ENCODE measurements at places on chromosomes 3 and 15.

DNA sequence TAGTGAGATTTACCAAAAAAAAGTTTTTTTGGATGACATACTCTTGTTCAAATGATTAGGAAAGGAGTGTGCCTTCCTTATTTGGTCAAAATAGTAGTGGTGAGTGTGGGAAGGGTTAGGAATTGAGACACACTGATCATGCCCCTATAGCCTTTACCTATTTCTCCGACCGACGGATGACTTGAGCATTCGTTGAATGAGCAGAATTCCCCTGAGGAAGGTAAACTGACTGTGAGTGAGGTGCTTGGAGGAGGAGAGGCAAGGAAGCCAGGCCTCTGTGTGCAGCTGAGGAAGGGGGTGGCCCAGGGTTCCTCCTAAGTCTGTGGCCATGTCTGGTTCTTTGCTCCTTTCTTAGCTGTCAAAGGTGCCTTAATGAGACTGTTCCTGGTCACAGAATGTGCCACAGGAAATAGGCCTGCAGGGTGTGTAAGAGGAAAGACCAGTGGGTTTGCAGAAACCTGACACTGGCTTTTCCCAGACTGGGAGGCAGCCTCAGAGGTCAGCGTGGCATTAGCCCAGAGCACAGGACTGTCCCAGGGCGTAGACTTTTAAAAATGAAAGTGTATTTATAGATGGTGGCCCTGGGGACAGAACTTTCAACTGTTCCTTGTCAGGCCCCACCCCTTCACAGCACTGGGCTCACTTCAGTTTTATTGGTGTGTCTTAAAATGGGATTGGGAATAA is 307.7 kb upstream of the C2CD4B start:
- no peak for DNase-seq

- DNase-seq: no peak
Observed at GRCh38 chr15:48373821-48374451, 42.7 kb downstream of the DUT start.

DNA sequence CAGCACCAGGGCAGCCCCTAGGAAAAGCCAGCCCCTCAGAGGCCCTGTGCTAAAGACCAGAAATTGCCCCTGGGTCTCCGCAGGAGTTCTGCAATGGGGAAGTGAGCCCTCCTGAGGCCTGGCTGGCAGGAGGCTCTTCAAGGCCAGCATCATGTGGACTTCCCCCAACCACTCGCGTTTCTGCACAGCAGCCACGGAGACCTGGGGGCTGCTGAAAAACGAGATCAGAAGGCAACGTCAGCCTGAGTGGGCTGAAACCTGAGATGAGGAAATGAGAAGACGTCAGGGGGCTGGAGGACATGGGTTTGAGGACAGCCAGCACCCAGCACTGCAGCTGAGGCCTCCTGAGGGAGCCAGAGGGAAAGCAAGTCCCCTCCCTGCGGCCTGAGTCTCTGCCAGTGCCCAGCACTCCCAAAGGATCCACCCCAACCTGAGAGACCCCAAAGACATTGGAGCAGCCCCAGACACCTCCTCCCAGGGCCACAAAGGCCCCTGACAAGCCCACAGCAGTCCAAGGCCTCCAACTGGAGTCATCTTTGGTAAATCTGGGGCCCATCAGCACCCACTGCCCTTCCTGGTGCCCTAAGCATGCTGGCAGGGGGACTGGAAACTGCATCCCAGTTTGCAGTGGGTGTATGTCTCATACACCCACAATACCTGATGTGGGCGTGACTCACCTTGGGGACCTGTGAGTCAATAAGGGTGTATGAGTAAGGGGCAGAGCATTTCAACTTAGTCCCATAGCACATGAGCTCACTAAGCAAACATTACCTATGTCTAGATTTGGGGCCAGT is 29.2 kb upstream of the CYP11A1 start:
- peak; percentile 59 for DNase-seq

DNA sequence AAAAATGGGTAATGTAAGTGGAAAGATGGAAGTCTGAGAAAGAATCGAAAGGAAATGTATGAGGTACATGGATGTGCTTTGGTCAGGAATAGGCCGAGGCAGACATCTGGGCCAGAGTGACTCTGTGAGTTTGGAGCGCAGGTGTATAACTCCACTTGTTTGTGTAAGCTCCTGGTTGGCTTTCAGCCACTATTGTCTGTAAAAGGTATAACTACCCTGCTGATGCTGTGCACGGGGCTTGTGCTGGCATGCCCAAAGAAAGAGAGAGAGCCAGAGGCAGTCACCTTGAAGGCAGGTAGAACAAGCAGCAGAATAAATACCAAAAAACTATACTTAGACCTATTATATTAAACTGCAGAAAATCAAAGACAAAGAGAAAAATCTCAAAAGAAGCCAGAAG is 32.7 kb upstream of the CD96 start:
- DNase-seq: no peak

DNA sequence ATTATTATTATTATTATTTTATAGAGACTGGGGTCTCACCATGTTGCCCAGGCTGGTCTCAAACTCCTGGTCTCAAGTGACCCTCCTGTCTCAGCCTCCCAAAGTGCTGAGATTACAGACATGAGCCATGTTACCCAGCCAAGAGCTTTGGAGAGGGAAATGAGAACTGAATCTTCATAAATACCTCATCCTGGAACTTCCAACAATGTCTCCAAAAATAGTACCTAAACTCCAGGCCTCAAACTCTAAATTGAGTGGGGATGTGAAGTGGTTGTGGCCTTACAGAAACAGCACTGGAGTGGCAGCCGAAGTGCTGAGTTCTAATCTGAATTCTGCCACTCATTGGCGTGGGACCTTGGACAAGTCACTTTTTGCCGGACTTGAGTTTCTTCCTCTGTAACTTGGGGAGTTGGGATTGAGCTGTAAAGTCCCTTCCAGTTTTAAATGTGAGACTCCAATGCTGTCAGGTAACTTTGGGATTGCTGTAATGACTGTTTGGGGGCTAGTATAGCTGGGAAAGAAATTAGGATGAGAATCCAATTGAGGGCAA is 10.0 kb upstream of the SRP14 start:
- no peak for DNase-seq

GRCh38 chr3:189267981-189268613 is 96.3 kb downstream of the TPRG1 start:
- DNase-seq: no peak

- no peak for DNase-seq
Observed at GRCh38 chr3:129827765-129828164, 65.7 kb downstream of the TMCC1 start.

GRCh38 chr3:173238091-173238490 is 97.1 kb upstream of the SPATA16 start:
- DNase-seq: no peak

DNA sequence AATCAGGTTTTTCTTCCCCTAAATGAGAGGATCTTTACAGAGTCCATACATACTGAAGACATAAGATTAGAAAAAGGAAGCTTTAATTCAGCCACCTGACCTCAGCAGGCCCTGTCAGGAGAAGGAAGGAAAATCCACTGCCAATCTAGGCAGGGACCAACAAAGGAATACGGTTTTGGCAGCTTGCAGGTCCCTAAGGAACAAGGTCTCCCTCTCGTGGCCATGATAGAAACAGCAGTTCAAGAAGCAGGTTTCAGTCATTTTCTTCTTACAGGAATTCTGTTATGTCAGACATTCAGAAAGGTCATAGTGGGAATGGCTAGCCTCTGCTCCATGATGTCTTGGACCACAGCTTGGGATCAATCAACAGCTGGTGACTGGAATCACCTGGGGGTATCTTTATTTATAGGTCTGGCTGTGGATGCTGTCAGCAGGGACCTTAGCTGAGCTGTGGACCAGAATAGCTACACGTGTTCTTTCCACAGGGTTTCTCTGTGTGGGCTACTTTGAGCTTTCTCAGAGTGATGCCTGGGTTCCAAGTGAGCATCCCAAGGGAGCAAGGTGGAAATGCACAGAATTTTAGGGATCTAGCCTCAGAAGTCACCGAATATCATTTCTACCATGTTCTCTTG is 9.4 kb upstream of the CMSS1 start:
- DNase-seq: no peak

- no peak for DNase-seq
Observed at GRCh38 chr3:186361246-186361761, 730 bp downstream of the DGKG start.

DNA sequence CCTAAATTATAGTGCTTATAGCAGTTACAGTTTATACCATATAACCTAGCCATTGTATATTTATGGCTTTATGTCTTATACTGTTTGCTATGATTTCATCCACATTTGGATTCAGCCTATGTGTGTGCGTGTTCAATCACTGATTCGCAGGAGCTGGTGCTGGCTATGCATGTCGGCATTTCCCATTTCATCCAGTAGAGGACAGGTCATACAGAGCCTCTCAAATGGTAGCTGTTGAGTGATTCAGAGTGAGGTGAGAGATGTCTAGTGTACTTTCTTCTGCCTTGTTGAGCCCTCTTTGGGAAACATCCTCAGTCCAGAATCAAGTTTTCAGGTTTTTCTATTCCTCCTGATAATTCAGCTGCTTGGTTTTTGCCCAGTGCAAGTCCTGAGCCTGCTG is 76.1 kb downstream of the FRMD4B start:
- no peak for DNase-seq

DNA sequence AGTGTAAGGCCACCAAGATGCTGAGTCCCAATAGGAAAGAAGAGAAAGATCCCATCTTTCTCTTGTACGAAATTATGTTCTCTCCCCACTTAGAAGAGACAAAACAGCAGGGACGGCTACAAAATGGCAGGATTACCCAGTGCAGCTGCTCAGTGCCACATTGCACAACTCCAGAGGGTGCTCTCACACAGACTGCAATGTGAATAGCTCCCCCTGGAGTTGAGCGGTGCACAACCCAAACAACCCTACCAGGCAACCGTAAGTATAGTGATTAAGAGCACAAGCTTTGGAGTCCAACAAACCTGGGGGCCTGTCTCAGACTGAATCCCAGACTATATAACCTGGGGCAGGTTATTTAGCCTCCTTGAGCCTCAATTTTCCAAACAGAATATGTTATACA is 3.1 kb upstream of the BHLHE40 start:
- peak; percentile 52 for DNase-seq

DNA sequence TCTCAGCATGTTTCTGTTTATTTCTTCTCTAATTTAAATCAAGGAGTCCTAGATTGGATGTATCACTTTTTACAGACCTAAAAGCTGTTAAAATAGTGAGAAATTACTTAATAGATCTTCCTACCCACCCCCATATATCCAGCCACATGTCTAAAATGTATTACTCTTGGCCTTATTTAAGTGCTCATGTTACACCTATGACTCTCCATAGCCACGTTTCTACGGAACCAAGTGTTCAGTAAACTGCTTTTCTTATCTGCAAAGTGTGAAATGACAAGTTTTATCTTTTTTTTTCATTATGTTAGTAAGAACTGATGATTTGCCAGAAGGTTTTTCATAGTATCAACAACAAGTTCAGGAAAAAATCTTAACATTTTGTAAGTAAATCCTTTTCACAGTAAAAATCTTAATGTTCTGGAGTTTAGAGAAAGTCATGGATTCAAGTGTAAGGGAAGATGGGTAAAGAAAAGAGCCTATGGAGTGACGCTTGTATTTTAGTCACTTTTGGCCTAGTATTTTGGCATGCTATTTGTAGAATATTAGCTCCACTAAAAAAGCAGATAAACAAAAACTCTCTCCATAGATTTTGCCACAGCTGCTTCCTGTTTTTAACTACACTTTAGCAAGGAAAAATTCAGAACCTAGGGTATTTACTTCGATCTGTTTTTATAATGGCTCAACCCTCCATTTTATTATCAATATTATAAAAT is 41.2 kb upstream of the IGSF10 start:
- DNase-seq: no peak

DNA sequence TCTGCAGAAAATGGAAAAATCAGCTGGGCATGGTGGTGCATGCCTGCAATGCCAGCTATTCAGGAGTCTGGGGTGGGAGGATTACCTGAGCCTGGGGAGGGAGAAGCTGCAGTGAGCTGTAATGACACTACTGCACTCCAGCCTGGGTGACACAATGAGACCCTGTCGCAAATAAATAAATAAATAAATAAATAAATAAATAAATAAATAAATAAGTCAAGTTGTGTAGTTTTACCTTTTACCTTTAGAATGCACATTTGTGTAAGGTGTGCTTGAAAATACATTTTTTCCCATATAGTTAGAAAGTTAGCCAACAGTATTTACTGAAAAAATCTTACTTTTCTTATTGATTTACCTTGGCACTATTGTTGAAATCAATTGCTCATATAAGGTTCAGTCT is 515.6 kb downstream of the NAALADL2 start:
- no peak for DNase-seq

- no peak for DNase-seq
Observed at GRCh38 chr3:98449606-98450193, 13.3 kb upstream of the OR5K1 start.

DNA sequence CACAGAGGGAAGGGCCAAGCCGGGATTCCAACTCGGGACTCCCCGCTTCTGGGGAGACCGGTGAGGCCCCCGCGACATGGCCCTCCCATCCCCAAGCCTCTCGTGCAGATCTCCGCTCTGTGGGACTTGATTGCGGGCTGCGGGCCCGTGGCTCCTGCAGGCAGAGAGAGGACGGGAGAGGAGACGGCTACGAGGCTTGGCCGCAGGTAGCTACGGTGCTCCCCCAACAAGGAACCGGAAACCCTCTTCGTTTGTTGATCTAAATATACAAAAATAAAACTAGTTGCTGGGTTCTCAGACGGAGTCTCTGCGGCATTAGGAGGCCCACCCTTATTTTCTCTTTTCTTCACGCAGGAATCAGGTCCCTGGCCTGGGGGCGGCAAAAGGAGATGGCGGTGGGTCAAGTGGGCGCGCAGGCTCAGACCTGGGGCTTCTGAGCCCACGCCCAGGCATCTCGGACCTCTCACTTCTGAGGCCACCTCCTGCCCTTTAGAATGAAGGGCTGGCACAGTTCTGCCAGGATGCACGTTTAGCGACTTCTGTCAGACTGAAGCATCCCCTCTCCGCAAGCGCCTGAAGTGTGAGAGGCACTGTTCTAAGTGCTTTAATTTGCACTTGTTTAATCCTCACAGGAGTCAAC is 10.9 kb downstream of the GNB5 start:
- DNase-seq: peak; percentile 32

- no peak for DNase-seq
Observed at GRCh38 chr15:57827021-57827420, 120.5 kb downstream of the POLR2M start.

DNA sequence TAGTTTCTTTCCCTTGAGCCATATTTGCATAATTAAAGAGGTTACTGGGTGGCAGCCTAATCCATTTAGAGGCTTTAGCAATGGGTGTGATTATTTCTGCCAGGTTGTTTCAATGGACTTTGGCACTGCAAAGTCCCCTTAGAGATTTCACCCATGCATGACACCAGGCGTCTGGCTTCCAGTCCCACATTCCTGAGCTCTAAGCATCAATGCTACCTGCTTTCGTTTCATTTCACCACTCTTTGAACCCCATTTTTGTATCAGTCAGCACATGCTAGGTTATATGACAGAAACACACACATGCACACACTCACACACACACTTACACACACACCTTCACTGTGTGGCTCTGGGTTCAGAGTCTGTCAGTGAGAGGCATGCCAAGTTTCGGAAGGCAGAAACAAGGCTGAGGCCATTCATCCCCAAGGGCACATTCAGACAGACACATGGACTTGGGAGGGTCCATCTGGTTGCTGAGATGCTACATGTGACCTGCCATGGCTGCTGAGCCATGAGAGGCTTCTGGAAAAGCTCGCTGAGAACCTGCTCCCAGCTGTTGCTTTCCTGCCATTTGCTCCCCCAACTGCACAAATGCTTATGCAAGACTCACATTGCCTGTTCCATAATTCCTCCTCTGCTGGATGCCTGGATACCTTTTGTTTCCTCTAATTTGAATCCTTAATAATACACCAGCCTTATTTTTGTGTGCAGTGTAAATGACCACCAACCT is 354.1 kb downstream of the GABRG3 start:
- DNase-seq: no peak

- DNase-seq: no peak
Observed at GRCh38 chr15:80841541-80841940, 62.4 kb downstream of the CEMIP start.
